A549 (cell line): ENCODE measurements at places on chromosomes 2 and 18.

DNA sequence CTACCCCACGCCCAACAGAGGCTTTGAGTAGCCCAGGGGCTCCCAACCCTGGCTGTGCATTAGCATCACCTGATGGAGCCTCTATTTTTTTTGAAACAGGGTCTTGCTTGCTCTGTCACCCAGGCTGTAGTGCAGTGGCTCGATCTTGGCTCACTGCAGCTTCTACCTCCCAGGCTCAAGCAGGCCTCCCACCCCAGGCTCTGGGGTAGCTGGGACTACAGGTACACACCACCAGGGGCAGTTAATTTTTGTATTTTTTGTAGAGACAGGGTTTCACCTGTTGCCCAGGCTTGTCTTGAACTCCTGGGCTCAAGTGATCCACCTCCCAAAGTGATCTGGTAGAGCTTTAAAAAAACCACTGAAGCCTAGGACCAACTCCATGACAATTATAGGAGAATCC lies 394.8 kb upstream of the ATP5MC3 start:
- DNase-seq = no peak

- DNase-seq = no peak
Observed at GRCh38 chr2:147398301-147398700, 446.5 kb upstream of the ACVR2A start.

DNA sequence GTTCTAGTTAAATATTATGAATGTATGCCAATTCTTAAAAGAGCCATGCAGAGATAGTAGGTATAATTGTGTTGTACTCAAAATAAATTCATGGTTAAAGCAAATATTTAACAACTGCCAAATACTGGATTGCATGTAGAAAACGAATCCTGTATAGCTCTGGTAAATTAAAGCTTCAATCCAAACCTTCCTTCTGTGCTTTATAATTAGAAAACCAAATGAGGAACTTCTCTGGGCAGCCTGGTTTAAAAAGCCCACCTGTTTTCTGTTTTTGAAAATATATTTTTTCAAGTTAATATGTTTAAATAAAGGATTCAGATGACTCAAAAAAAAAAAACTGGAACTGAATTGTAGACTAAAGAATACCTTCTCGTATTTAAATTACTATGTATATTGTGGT lies 48.3 kb upstream of the ITGA4 start:
- DNase-seq = no peak

- no peak for DNase-seq
Observed at GRCh38 chr2:212897296-212897695, 254.1 kb downstream of the IKZF2 start.

DNA sequence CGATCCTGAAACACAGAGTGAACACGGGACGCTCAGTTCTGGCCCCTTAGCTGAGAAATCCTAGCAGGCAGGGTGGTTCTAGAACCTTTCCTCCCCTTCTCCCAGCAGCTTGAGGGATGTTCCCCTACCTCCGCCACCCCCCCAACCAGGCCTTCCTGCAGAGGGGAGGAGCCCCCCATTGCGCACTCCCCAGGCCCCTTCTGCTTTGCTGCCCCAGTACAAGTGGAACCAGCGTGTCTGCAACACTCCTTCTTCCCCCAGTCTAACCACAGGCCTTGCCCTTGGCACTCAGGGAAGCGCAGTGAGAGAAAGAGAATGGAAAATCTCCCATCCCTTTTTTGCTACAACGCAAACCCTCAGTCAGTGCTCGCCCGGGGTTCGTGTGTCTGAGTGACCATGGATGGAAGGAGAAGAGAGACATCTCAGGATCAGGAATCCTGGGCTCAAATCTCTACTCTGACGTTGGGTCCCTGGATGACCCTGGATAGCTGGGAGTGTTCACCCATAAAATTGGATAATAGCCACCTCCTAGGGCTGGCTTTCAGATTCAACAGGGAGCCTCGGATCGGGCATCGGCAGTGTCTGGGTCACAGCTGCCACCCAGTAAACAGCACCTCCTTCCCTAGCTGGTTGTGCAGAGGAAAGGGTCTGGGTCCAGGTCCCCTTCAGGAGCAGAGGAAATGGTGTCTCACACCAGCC lies 3.7 kb downstream of the NPPC start:
- no peak for DNase-seq

DNA sequence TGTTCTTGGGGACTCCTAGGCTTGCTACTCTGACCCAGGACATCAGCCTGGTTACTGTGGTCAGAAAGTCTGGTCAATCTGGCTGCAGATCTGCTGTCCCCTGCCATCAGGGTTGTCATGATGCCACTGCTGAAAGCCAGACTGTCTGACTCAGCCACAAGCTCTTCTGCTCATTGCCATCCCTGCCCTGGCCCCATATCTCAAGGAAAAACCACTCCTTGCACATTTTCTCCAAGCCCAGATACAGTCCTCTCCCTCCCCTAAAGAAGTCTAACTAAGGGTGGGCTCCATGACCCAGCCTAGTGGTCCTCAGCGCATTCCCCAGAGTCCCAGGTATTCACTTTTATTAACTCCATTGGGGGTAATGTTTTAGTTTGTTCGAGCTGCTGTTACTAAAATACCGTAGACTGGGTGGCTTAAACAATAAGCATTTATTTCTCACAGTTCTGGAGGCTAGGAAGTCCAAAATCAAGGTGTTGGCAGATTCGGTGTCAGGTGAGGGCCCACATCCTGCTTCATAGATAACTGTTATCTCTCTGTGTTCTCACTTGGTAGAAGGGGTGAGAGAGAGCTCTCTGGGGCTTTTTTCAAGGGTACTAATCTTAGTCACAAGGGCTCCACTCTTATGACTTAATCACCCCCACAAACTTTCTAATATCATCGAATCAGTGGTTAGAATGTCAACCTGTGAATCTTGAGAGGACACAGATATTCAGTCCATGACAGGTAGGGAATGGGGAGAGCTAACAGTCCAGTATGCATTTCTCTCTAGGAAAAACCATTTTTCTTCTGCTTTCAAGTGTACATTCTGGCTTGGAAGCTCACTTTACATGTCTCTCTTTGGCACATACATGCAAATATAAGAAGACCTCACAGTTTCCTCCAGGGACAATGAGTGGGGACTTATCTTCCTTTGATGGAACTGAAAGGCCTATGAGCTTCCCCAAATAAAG lies 94.8 kb upstream of the CXCR4 start:
- no peak for DNase-seq

GRCh38 chr18:33181016-33181415 lies 259.5 kb downstream of the CCDC178 start:
- DNase-seq = no peak

DNA sequence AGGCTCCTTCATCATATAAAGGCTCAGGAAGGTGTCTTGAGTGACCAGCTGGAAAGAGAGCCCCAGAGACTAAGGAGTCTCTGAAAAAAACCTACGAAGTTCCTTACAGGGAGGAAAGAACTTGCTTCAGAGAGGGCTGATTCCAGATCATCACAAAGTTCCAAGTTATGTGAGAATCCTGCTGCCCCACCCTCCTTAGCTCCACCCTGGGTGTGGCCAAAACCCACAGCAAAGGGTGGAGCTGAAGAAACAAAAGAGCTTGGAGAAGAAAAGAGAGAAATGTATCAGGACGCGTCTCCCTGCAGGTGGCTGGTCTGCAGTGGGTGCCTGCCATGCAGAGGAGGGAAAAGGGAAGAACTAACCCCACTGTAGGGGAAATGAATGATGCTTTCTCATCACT lies 32.8 kb upstream of the ZNF396 start:
- peak; percentile 28 for DNase-seq

GRCh38 chr2:75021672-75022071 lies 63.2 kb downstream of the POLE4 start:
- no peak for DNase-seq

- DNase-seq = no peak
Observed at GRCh38 chr2:5766056-5766455, 73.9 kb downstream of the SOX11 start.

- no peak for DNase-seq
Observed at GRCh38 chr18:56532176-56532840, 106.1 kb downstream of the TXNL1 start.

- no peak for DNase-seq
Observed at GRCh38 chr2:236545248-236545658, 24.4 kb upstream of the ACKR3 start.

DNA sequence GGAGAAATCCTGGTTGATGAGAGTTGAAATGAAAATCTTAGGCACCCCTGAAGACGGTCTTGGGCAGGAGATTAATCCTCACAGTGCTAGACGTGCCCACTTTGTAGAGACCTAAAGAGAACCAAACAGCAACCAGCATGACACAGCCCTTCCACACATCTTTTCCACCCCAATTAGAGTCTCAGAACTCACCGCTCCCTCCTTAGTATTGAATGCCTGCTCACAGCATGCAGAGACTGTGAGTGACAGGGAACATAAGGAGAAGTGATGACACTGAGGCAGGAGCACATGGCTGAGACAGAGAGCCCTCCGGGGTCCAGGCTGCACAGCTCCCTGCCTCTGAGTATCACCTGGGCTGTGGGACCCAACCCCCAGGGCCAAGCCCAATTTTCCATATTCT lies 367.6 kb downstream of the EIPR1 start:
- no peak for DNase-seq
